Stimulated activated CD4-positive, alpha-beta T cell treated with anti-CD3 and anti-CD28 coated beads, Interleukin-1b, Interleukin-23, amount 100 ng/mL, for 1 hour (primary cell): ENCODE measurements at places on chromosomes 12 and 14.
A peak's percentile ranks its signal among the peaks of the same experiment; 100 is the strongest.

DNA sequence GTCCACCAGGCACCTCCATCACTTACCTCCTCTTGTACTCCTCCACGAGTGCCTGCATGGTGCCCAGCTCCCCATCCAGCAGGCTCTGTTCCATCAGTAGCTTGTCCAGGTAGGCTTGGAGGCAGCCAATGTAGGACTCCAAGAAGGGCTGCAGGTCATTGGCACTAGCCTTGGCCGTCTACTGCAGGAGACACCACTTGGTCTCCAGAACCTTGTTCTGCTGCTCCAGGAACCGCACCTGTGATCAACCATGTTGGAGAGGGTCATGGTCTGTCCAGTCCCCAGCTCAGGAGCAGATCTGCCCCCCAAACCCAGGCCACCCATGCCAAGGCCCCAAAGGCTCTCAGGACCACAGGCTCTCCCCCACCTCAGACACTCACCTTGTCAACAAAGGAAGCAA is 23.9 kb downstream of the KRT76 start:
- no peak for DNase-seq

DNA sequence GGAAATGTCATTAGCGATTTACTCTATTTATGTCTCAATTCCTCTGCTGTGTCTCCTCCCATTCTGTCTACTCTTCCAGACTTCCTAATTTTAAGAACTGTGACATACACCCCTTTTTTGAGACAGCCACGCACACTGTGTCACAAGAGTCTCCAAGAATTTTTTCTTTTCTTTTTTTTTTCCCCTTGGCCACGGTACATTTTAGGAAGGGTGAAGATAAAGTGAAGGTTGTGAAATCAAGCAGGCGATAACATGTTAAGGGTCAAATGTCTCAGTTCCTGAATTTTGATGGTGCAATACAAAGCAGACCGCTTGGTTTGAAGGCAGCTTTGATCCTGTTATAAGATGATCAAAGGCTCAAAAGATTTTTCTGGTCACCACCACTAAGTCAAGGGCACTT is 4.3 kb downstream of the OLR1 start:
- no peak for DNase-seq

DNA sequence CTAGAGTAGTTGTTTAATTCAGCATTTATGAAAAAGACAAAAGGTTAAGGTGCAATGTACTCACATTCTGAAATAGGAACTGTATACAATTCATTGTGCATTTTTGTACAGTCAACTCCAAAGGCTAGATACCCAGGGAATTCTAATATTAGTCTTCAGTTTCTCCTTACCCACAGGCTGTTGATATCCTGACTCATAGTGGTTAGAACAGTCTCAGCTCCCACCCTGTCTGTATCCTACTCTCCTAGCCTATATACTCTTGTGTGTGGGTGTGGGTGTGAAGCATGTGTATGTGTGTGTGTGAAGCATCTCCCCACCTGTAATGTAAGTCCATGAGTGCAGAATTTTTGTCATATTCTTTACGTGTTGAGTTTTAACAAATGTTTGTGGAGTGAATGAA is 229.5 kb downstream of the NAV3 start:
- DNase-seq = no peak

GRCh38 chr14:85620947-85621346 is 91.0 kb downstream of the FLRT2 start:
- DNase-seq = no peak

GRCh38 chr14:103858063-103858781 is 10.8 kb upstream of the PPP1R13B start:
- DNase-seq = no peak

GRCh38 chr12:15962760-15963159 is 51.6 kb downstream of the DERA start:
- no peak for DNase-seq

- peak; percentile 39 for DNase-seq
Observed at GRCh38 chr14:24080888-24081738, 9.8 kb downstream of the CPNE6 start.

GRCh38 chr14:69326611-69327010 is 66.7 kb downstream of the GALNT16 start:
- no peak for DNase-seq

- DNase-seq = no peak
Observed at GRCh38 chr14:70706177-70706576, 64.5 kb downstream of the TTC9 start.

DNA sequence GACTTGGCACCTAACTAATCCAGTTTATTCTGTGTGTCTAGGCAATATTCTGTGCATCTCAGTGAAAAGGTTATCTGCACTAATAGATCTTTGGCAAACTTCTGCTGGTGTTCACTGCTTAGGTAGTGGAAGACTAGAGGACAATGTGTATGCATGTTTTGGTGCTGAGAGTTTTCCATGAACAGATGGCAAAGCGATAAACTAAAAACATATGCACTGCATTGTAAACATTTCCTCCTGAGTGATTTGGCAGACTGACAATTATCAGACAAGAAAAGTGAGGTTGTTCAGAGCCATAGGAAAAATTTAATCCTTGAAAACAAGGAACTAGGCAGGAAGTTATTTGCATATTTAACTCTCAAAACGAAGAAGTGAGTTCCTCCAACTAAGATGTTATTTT is 400.4 kb downstream of the ATP23 start:
- DNase-seq = no peak

DNA sequence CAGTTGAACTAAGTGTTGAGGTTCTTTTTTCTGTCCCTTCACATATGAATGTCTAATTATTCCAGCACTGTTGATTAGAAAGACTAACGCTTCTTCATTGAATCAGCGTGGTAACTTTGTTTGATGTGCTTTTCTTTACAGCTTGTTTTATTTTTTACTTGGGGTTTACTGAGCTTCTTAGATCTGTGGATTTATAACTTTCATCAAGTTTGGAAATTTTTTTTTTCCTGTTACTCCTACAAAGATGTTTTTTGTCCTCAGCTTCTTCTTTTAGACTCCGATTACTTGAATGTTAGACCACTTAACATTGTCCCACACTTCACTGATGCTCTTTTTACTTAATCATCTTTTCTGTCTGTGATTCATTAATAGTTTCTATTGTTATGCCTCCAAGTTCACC is 31.5 kb downstream of the NTN4 start:
- no peak for DNase-seq

DNA sequence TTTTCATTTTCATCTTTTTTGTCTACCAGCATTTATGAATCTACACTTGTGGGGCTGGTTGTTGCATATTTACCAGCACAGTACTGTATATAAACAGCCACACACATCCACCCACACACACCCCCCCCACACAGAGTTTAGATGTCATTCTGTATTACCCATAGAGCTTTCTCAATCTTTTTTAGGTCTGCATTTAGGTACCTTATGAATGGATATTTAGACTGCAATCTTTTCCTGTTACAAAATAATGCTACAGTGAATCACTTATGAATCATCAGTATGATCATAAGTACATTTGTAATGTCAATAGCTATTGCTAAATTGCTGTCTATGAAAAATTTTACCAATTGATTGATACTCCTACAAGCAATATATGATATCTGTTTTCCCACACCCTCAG is 67.3 kb upstream of the STK38L start:
- no peak for DNase-seq

DNA sequence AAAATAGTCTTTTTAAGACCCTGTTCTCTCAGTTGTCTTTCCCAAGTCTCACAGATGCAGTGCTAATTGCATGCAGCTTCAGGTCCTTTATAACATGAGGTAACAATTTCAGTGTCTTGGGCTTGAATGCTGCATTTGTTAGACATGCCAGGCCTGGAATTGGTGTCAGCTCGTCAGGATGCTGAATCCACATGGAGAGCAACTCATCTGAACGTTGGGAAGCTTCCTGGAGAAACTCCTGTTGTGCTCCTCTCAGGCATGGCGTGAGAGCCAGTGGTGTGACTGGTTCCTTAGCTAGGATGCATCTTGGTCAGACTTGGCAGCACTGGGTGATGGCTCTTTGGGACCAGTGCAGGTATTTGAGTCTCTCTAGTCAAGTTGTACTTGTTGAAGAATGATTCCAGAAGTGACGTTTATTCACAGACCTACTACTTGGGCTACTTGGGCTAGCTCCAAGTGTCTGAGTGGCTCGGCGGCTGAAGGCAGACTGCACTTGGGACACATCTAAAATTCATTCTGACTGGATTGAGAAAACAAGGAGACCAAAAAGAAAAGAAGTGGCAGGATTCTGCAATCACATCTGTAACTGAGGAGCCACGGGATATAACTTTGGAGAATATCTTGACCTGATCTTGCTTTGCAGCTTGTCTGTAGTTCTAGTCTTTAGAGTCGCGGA is 134.8 kb upstream of the ARHGAP5 start:
- no peak for DNase-seq

DNA sequence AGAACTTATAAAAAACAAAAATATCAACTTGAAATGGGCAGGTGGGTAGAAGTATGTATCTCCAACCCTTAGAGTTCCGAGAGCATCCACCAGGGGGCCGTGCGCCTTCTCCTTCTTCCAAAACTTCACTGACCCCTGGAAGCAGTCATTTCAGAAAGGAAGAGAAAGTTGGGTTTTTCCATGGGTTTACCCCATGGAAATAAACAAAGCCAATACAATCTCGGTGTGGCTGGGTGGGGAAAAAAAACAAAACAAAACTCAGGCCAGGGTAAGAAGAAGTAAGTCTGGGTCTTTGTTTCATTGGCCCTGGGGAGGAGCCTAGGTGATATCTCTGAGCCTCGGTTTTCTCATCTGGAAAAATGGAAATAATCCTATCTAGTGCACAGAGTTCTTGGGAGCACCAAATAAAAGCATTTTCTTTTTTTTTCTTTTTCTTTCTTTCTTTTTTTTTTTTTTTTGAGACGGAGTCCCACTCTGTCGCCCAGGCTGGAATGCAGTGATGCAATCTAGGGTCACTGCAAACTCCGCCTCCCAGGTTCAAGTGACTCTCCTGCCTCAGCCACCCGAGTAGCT is 33.6 kb upstream of the HNF1A start:
- DNase-seq = peak; percentile 54

DNA sequence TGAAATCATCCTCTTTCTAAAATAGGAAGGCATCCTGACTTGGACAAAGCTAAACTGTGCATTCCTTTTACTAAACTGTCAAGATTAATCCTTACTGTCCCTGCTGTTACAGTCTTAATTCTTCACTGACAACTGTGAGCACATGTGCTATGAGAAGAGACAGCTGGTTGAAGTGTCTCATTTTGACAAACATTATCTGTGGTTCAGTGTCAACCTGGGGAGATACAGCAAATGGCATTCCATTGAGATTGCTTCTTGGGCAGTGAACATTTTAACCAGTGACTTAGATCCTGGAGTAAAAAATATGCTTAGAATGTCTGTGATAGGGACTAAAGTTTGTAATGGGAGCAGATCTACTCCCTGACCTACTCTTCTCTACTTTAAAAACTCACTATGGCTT is 552.6 kb upstream of the ATP2B1 start:
- DNase-seq = no peak

DNA sequence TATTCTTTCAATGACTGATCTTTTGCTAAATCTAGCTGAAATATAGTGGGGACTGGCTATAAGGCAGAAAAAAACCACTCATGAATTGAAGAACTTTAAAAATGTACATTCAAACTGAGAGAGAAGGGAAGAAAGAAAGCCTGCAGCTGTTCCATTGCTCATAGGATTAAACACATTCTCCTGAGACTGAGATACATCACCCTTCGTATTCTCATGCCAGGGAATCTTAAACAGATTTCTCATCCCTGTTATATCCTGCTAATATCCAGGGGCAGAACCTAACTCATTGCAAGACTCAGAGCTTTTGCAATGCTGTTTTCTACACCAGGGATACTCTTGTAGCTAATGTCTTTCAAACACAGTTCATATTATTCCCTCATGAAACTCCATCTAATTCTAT is 67.2 kb upstream of the ACSS3 start:
- no peak for DNase-seq

DNA sequence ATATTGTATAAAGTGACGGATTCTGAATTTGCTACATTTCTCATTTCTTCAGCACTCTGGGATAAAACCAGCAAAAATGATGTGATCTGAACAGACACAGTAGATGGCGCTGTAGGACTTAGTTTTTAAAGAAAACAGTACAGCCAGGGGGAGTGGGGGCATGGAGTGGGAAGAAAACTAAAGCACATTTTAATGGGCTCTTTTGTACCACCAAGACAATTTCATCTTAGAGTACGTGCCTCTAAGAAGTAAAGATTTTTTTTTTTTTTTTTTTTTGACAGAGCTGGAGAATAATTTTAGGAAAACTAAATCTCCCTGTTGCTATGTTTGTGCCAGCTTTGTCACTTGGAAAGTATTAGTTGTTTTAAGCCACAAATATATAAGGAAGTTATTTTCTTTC is 124.4 kb downstream of the RAD51B start:
- peak; percentile 3 for DNase-seq

DNA sequence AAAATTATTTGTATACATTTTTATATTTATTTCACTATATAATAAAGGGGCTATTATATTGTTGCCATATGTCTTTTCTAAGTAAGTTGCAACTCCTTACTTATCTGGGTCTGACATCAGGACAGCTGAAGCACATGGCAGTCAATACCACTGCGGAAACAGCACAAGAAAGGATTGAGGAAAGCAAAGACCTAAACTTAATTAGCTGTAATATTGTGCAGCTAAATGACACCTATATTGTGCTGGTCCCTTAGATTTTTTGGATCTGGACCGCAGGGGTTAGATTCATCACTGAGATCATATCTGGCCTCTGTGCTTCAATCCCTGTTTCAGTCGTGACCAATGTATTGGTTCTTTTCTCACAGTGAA is 359.6 kb upstream of the DIO2 start:
- no peak for DNase-seq

- DNase-seq = no peak
Observed at GRCh38 chr14:71221119-71221518, 313.9 kb downstream of the PCNX1 start.

GRCh38 chr14:22190411-22191191 is 398.4 kb downstream of the DAD1 start:
- no peak for DNase-seq

GRCh38 chr14:57029620-57030253 is 219.5 kb upstream of the OTX2 start:
- DNase-seq = no peak

DNA sequence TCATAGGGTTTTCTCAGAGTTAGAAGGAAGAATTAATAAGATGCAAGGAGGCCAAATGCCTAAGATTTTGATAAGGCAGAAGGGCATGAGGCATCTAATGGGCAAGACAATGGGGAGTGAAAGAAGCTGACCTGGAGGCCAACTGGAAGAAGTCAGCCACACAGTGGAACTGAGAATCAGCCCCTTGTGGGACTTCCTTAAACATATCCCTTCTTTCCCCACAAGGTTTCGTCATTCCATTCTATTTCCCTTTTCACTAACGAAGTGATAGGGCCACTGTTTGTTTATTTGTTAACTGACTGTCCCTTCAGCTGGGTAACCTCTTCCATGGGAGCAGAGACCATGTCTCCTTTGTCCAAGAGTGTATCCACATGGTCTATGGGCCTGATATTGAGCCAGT is 86.2 kb downstream of the HELB start:
- no peak for DNase-seq
